ENCODE measurements at places on chromosomes 2 and 18. TPM values are rescaled to one million over a fixed set of nuclear protein-coding genes. Genes with fewer than 3 reads are reported as not detected.
A peak's percentile ranks its signal among the peaks of the same experiment; 100 is the strongest.

The RBKS gene
- polyA plus RNA-seq, result 0.63 TPM

The TEKT4 gene
- not detected for polyA plus RNA-seq

The SCN3A gene
- 1.0 TPM for polyA plus RNA-seq

DNA sequence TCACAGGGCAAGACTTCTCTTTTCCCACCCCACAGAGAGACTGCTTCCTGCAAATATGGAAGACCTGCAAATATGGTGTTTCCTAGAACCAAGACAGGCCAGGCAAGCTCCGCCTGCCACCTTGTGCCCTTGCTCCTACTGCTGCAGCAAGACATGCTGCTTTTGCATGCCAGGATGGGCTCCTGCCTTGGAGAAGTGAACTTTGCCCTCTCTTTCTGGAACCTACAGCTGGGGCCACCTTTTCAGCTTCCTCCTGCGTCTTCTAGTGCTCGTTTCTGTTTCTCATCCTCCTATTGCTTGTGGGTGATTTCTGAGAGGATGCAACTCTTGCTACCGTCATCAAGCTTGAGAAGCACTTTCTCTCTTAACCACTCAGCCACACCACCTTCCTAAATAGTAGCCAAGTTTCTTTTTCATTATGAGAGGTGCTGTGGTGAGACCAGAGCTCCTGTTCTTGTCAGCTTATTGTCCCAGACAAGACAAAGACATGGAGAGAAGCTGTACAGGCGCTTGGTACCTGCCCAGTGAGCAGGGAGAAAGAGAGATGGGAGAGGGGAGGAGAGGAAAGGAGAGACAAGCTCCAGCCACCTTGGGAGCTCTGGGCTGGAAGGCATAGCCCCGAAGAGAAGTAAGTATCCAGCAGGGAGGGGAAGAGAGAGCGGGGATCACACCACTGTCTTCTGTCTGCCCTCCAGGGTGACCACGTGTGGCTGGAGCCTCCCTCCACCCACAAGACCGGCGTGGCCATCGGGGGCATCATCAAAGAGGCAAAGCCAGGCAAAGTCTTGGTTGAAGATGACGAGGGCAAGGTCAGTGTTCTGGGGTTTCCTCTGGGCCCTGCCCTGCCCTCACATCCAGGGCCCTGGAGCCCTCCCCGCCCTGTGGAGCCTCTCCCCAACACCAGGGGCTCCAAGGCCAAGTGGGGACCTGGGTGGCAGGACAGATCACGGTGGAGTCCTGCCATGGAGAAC lies 28.3 kb downstream of the MYO7B start:
- no peak for DNase-seq

DNA sequence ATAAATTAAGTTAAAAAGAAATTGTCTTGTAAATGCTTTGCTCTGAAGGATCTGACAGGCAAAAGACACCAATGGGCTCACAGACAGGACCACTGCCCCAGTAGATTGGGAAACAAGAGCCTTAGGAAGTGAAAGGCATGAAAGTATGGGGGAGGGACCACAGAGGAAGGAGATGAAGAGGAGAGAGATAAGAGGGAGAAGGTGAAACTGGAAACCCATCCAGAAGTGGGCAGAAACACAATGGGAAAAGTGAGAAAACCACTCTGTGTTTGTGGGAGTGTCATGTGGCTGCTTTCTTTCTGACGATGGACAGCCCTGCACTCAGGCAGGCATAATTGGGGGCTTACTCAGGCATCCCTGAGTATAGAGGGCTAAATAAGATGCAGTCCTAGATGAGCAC lies 101.5 kb upstream of the STON1 start:
- no peak for DNase-seq

The RGPD3 gene
- polyA plus RNA-seq, result 0.18 TPM

DNA sequence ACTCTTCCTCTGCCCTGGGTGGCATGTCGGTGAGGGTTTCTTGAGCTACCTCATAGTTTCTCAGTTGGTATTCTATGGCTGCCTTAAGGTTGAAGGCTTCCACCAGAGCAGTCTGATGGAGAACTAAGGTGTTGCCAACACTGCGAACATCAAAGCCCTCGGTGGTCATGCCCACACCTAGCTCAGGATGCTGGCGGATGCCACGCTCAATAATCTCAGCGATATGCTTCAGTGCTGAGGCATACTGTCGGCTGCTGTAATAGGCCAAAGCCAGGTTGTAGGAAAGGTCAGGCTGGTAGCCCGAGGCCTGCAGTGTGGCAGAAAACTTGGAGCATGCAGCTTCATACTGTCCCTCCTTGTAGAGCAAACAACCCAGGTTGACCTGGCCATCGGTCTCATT lies 225.3 kb downstream of the AGPS start:
- DNase-seq, result no peak

The MYO7B gene
- polyA plus RNA-seq, result 24.5 TPM

DNA sequence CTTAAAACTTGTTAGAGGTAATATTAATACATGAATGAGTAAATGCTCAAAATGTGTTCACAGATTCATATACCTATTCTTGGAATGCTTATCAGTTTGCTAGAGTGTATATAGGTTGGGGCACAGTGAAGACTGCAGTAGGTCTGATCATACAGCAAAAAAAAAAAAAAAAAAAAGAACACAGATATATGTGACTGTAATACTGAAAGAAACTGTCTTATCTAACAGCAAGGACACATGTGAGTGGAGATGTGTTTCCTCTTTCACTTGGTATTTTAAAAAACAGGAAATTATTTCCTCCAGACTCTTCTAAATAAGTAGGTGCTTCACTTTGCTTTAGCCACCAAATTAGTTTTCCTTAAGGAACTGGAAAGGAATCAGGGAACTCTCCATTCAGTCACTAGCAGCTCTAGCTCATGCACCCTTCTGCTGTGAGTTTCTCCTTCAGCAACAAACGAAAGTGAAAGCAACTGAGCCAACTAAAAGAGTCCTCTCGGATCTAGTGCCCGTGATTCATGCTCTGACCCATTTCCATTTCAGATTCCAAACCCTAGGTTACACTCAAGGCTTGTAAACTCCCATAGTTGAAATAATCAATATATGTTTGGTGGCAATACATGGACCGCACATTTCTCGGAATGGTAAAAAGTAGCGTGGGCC lies 98.5 kb downstream of the DSEL start:
- peak; percentile 7 for DNase-seq

DNA sequence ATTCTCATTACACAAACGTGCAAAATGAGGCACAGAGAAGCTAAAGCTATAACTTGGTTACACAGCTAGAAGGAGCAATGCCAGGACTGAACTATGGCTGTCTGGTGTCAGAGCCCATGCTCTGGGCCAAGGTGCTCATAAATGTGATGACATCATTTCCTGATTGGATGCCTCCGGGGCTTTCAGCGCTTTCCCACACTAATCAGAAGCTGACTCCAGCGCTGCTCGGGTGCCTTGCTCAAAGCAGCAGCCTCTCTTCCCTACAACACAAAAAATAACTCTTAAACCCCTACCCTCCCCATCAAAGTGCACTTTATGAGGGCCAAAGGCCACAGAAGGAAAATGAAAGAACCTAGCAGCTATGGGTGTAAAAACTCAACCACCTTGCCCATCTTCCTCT lies 90.7 kb downstream of the STK39 start:
- DNase-seq, result no peak

DNA sequence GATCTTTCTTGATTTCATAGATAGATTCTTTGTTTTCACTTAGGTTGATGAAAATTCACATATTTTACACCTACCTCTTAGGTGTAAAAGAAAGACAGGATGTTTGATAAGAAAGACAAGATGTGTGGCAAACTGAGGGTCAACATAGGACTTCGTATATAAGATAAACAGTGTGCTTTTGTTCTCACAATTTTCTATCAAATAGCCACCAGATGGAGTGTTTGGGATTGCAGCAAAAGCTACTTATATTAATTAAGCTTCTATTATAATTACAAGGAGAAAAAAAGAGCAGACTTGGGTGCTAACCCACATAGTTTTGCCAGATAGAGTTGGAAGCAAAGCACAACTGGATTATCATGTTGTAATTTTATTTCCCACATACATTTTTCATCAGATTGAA lies 232.9 kb downstream of the CDH7 start:
- DNase-seq, result no peak

DNA sequence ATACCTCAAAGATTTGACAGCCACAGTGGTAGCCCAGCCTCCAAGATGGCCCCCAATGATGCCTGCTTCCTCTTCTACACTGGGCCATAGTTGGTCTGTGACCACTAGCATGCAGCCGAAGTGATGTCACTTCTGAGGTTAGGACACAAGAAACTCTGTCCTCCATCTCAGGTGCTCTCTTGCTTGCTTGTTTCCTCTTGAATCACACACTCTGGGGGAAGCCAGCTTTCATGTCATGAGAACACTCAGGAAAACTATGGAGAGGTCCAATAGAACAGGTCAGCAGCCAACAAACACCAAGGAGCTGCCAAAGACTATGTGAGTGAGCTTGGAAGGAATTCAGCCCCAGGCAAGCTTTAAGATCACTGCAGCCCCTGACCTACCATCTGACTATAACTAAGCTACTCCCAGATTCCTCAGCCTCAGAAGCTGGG lies 3.3 kb upstream of the ADAM17 start:
- no peak for DNase-seq

GRCh38 chr2:160952464-160953254 lies 207.6 kb upstream of the TANK start:
- peak; percentile 65 for DNase-seq

The ARHGAP15 gene
- 8.7 TPM for polyA plus RNA-seq

The SAG gene
- polyA plus RNA-seq, result 0.07 TPM

The FAM210A gene
- polyA plus RNA-seq, result 22.9 TPM

The TNFRSF11A gene
- 5.9 TPM for polyA plus RNA-seq

- DNase-seq, result no peak
Observed at GRCh38 chr2:55859875-55860274, 63.7 kb downstream of the EFEMP1 start.

DNA sequence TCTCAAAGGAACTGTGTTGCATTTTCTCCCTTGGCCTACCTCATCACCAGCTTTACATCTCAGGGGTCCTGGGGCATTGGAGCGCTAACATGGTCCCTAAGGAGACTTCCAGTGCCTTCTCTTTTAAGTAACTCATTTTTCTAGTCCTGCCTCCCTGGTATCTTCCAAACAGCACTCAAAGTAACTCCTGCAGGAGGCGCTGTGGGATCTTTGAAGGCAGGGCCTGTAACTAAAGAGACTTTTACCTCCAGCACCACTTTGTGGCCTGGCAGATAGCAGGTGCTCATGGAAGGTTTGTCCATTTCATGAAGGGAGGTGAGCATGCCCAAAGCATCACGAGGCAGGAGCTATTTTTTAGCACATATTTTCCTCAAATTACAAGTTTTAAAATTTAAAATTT lies 411.0 kb upstream of the GYPC start:
- DNase-seq, result peak; percentile 21

The RNU2-63P gene
- polyA plus RNA-seq, result not detected

Measured in muscle of arm (tissue), 14 donors.